Activated CD8-positive, alpha-beta memory T cell treated with anti-CD3 and anti-CD28 coated beads, Interleukin-2, amount 10 ng/mL, durations not matched to agents 7 days and 5 days (primary cell): ENCODE measurements at places on chromosomes 6 and 20.

DNA sequence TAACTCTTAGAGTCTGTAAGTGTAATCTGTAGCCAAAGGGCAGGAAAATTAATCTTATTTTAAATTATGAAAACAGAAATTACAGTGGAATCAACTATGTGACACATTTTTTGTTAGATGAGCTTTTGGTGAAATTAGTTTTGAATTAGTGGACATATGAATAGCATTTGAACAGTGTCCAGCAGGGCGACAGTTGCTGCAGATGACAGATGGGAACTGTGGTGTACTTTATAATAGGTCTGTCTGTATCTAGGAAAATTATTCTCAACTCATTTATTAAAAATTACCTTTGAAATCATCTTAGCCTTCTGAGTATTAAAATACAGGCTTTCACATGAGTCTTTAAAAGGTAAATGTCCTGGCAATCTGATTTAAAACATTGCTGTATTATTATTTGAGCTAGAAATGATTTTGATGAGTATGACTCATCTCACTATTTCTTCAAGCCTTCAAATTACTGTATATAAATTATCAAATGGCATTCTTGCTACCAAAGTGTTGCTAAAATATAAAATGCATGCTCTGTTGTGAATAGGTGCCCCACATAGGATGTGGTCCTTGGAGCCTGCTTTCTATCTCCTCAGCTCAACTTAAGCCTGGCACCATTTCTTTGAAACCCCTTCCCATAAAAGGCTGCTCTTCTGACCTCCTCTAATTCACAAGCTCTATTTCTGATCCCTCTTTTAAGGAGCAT is 150.4 kb downstream of the C6orf58 start:
- peaks cover 11% of the 10 kb centered on the region for H3K4me1 ChIP-seq
- DNase-seq: no peak
- no peak overlapping the region for H3K4me3 ChIP-seq
- no peaks in the 10 kb centered on the region for H3K27me3 ChIP-seq

- H3K27ac ChIP-seq: no peak overlapping the region
- no peak for DNase-seq
- no peaks in the 10 kb centered on the region for H3K27me3 ChIP-seq
- H3K36me3 ChIP-seq: no peaks in the 10 kb centered on the region
These were observed 152.1 kb upstream of the RNF24 start for GRCh38 chr20:4167261-4168021.

GRCh38 chr20:52668626-52669025 is 303.5 kb upstream of the TSHZ2 start:
- no peak for DNase-seq
- no peaks in the 10 kb centered on the region for H3K27me3 ChIP-seq
- H3K27ac ChIP-seq: no peak overlapping the region
- no peaks in the 10 kb centered on the region for H3K4me1 ChIP-seq

GRCh38 chr6:137240168-137240567 is 21.0 kb upstream of the IFNGR1 start:
- H3K36me3 ChIP-seq: peaks cover 7% of the 10 kb centered on the region
- H3K4me3 ChIP-seq: no peak overlapping the region
- peaks cover 4% of the 10 kb centered on the region for H3K4me1 ChIP-seq
- no peak for DNase-seq
- no peaks in the 10 kb centered on the region for H3K27me3 ChIP-seq

DNA sequence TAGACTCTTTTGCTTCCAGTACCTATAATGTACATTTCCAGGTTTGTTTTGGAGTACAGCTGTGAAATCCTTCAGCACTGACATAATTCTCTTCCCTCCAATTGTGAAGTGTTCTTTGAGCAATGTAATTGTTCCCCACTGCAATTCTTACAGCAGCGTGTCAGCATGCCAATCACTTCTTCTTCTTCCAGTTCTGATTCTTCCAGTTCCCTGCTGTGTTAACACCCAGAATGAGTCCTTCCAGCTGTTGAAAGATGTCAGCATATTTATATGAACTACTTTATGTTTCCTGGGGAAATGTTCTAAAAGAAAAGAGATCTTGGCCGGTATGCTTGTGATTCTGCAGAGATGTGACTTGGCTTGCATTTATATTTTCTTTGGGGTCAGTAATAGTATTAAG is 213.9 kb downstream of the UNC5CL start:
- H3K27ac ChIP-seq: no peak overlapping the region
- no peaks in the 10 kb centered on the region for H3K36me3 ChIP-seq
- no peak for DNase-seq
- H3K4me3 ChIP-seq: no peak overlapping the region
- H3K4me1 ChIP-seq: no peaks in the 10 kb centered on the region

- H3K4me1 ChIP-seq: no peaks in the 10 kb centered on the region
- H3K36me3 ChIP-seq: no peaks in the 10 kb centered on the region
- H3K4me3 ChIP-seq: no peak overlapping the region
- H3K27ac ChIP-seq: no peak overlapping the region
- peak; percentile 11 for DNase-seq
- H3K27me3 ChIP-seq: no peaks in the 10 kb centered on the region
These were observed 57.8 kb downstream of the PHACTR3 start for GRCh38 chr20:59662161-59662560.

- H3K4me3 ChIP-seq: no peak overlapping the region
- no peak overlapping the region for H3K27ac ChIP-seq
- no peak for DNase-seq
- H3K4me1 ChIP-seq: no peaks in the 10 kb centered on the region
These were observed 19.3 kb downstream of the ZNF334 start for GRCh38 chr20:46494077-46494476.

DNA sequence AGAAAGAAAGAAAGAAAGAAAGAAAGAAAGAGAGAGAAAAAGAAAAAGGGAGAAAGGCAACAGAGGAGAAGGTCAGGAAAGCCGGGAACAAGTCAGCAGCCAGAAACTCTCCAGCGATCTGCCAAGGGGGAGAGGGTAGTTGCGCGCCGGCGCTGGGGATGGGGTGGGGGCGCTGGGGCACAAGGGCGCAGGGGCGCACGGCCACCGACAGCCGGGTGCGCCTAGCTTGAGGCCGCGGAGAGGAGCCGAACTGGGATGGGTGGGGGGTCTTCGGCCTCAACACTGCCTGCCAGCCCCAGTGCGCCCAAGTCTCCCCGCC is 533 bp upstream of the RSPO3 start:
- H3K27ac ChIP-seq: no peak overlapping the region
- H3K4me1 ChIP-seq: peaks cover 18% of the 10 kb centered on the region
- H3K27me3 ChIP-seq: peaks cover 78% of the 10 kb centered on the region
- peak overlapping the region; percentile 4 for H3K4me3 ChIP-seq

DNA sequence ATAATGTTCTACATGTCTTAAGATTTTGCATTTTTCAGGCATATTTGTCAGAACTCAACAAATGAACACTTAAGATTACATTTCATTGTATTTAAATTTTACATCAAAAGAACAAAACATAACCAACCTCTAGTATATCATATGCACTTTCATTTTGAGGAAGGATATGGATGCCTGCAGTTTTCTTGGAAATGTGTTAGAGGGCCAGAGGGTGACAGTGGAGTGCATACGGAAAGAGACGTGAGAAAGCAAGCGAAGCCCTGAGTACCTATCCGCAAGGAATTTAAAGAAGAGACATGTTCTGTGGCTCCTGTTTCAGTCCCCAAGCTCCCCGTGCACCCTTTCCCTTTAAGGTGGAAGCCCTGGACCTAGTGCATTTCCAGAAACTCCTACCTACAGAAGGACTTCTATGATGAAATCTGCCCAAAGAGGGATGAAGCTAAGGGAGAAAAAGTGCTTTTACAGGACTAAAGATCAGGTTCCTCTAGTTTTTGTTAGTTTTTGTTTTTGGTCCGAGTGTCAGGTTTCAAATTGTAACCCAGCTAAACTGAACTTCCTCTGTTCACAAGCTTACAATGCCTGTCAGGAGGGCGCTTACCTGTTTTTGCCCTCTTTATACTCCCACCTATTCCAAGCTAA is 38.8 kb downstream of the EZR start:
- H3K27me3 ChIP-seq: no peaks in the 10 kb centered on the region
- H3K4me3 ChIP-seq: no peak overlapping the region
- no peak for DNase-seq
- H3K27ac ChIP-seq: peak overlapping the region; percentile 17
- peaks cover 81% of the 10 kb centered on the region for H3K36me3 ChIP-seq

GRCh38 chr6:39310542-39310941 is 3.7 kb downstream of the KCNK17 start:
- H3K27ac ChIP-seq: no peak overlapping the region
- H3K4me3 ChIP-seq: no peak overlapping the region
- no peak for DNase-seq
- H3K36me3 ChIP-seq: no peaks in the 10 kb centered on the region

GRCh38 chr6:19210849-19211590 is 626.1 kb upstream of the ID4 start:
- no peaks in the 10 kb centered on the region for H3K27me3 ChIP-seq
- H3K36me3 ChIP-seq: no peaks in the 10 kb centered on the region
- H3K4me1 ChIP-seq: no peaks in the 10 kb centered on the region
